NCI-H82 (cell line): ENCODE measurements at places on chromosomes 11 and 22.

DNA sequence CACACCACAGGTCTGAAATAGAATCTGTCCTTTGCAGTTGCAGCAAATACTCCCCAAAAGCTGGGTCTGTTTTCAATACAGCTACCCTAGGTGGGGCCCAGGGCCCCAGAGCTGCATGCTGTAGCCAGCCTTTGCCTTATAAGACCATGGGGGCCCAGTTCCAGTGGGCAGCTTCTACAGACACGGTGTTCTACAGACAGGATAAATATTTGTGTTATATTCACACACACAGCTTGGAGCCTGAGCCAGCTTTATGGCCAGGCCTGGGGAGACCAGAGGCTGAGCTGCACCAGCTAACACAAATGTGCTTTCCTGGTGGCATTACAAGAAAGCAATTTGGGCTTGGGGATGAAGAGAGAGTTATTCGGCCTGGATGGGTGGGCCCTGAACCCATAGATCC is 151.8 kb upstream of the NCAM1 start:
- DNase-seq, result no peak

GRCh38 chr22:49792107-49792506 is 35.6 kb downstream of the BRD1 start:
- no peak for DNase-seq

DNA sequence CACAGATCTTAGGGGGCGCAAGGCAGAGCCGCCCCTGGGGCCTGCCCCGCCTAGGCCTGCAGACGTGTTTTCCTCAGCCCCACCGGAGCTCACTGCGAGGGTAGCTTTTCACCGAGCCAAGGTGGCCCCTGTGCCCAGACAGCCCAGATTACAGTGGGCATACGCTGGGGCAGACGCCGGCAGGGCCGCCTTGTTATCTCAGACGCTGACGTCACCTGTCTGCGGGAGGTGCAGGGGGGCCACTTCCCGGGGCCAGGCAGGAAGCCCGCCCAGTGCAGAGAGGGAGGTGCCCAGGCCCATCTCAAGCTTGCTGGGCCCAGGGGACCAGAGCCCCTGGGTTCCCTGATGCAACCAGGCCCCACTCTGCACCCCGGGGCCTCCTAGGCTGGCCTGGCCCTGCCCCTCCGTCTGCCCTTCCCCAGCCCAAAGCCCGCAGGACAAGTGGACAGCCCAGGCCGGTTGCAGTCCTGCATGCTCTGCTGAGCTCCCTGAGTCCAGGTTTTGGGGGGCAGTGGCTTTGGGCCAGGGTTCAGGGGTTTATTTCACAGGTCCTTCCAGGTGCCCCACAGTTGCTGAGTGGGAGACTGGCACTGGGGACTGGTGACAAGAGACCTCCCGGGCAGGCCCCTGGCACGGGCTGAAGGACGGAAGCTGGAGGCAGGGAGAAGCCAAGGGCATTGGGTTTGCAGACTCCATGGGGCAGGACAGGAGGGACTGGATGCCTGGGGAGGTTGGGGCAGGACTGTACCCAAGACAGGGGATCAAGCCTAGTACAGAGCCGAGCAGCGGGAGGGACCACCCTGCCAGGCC is 38.6 kb downstream of the IGF2 start:
- DNase-seq, result no peak

DNA sequence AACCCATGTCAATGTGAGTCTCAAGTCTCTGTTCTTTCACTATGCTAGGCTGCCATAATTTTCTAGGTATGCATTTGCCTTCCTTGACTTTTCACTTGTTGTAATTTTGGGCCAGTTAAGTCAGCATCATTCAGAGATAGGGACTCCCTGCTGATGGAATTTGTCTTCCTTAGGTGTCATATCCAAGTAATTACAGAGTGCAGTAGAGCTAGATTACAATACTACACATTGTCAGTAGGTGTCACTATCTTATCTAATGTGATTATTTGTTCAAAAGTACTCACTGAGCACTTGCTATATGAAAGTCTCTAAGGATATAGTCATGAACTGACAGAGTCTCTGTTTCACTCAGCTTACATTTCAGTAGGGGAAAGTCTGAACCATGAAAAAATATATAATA is 25.0 kb upstream of the SYN3 start:
- peak; percentile 9 for DNase-seq

DNA sequence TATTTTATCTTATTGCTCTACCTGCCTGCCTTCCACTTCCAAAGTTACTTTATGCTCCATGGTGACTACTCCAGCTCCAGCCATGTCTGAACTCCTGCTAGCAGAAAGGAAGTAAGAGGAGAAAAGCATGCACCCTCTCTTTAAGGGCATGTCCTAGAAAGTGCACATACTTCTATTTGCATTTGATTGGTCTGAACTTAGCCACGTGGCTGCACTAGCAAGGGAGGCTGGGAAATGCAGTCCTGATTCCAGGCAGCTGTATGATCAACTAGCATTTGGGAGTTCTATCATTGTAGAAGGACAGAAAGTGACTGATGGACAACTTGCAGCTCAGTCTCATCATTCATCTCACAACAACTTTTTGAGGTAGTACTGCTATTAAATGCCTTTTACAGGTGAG is 515.7 kb downstream of the BUD13 start:
- peak; percentile 28 for DNase-seq

- no peak for DNase-seq
Observed at GRCh38 chr22:38699143-38699542, 1.6 kb downstream of the JOSD1 start.
